ENCODE measurements at places on chromosomes 2 and 18. TPM values are rescaled to one million over a fixed set of nuclear protein-coding genes. Genes with fewer than 3 reads are reported as not detected.

- peak; percentile 78 for DNase-seq
Observed at GRCh38 chr2:27085673-27086089, 891 bp upstream of the KHK start.

DNA sequence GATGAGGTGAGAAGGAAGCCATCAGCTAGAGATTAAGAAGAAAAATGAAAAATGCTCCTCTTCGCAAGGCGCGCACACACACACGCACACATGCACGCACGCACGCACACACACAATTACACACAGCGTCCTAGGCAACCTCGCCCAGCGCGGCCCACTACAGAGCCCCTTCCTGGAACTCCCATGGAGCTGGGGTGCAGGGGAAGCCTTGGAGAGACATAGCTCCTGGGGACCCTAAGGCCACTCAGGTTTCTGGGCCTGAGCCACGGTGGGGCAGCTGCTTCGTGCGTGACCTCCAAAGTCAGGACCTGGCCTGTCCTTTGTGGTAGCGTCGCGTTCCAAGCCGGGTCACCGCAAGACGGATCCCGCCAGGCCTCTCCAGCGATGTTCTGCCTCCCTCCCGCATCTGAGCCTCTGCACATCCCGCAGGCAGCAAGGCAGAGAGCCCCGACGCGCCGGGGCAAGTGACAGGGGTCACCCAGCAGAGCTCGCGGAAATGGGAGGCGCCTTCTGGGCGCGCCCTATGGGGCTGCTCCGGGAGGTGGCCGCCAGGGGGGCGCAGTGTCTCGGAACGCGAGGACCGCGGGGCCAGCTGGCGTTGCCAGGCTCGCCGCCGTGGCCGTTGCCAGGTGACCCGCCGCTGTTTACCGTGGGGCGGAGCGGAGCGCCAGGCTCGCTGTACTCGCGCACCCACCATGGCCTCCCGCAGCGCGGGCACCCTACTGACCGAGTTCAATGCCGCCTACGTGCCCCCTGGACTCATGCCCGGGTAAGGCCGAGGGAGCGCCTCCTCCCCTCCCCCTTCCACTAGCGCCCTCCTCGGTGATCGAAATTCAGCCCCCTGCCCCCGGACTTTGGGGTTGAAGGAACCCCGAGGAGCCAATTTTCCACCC, 79.0 kb downstream of the CIB4 start:
- peak; percentile 52 for DNase-seq

- peak; percentile 92 for DNase-seq
Observed at GRCh38 chr2:237600205-237600846, 9.8 kb upstream of the RAB17 start.

- no peak for DNase-seq
Observed at GRCh38 chr18:31424383-31424988, 23.1 kb upstream of the DSG3 start.

DNA sequence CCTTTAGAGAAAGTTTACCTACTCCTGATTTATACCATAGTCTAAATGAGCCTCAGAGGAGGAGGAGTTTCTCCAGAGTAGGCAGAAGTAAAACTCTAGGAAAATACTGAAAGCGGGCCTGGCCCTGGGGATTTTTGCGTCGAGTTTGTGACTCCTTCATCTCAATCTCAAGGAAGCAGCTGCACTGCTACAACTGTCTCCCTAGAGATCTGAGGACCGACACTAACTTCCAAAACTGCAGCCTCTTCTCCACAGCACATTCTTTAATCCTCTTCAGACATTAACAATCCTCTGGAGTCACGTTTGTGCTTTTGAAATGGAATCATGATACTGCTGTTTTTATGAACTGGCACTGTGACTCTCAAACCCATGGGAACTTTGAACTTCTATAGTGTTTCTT, 281.4 kb downstream of the KCNS3 start:
- DNase-seq, result peak; percentile 56

DNA sequence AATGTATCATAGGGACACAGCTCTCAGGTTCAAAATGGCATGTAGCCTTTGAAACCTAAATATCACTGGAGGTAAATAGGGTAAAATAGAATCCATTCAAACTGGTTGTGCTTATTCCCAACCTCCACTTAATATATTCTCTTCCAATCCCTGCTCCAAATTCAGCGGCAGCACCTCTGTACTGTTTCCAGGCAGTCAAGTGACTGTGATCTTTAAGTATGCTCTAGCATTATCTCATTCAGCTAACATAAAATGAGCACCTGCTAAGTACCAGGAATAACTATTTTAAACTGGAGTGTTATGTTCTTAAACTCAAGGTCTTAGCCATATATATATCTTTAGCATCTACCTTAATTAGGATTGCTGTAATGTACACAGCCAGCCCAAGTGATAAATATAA, 269.2 kb upstream of the SESTD1 start:
- no peak for DNase-seq

GRCh38 chr18:251572-251971, 16.3 kb downstream of the THOC1 start:
- no peak for DNase-seq

The PTPRM gene
- 61.7 TPM for total RNA-seq

DNA sequence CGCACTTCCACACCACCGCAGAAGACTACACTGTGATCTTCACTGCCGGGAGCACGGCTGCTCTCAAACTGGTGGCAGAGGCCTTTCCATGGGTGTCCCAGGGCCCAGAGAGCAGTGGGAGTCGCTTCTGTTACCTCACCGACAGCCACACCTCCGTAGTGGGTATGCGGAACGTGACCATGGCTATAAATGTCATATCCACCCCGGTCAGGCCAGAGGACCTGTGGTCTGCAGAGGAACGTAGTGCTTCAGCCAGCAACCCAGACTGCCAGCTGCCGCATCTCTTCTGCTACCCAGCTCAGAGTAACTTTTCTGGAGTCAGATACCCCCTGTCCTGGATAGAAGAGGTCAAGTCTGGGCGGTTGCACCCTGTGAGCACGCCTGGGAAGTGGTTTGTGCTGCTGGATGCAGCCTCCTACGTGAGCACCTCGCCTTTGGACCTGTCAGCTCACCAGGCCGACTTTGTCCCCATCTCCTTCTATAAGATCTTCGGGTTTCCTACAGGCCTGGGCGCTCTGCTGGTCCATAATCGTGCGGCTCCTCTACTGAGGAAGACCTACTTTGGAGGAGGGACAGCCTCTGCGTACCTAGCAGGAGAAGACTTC, 12.5 kb downstream of the MOCOS start:
- no peak for DNase-seq

DNA sequence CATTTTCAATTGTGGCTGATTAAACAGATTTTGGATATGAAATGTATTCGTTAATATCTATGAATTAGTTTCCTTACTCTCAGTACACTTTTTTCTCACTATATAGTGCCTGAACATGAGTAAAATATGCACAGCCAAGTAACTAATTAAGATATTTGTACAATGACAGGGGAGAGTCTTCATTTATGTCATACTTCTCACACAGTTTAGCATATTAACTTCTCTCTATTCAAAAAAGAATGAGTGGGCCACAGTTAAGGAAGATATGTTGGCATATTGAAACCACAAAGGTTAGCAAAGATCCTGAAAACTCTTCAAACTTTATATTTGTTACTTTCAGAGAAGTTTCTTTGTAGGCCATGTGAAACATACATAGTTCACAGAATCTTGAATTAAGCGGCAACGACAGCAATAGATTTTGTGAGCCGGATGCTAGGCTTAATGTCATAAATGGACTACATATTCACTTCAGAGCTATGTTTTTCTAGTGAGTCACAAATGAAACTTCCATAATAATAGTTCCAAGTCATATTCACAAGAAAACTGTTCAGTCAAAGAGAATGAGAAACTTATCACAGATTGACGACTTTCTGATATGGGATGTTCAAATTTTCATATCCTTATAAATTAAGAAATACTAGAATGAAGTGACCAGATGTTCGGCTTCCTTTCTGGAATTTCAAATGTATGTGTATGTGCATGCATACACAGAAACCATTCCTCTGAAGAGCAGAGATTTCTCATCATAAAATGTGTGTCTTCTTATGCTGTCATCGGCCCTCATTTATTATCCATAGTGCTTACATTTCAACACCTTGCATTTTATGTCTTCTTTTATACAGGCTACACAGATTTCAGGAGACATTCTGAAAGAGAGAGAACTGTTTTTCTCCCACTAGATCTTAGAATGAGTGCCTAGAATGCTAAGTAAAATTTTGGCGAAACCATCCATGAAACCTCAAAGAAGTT, 584.0 kb downstream of the SATB2 start:
- no peak for DNase-seq

The TWIST2 gene
- 13.6 TPM for total RNA-seq

DNA sequence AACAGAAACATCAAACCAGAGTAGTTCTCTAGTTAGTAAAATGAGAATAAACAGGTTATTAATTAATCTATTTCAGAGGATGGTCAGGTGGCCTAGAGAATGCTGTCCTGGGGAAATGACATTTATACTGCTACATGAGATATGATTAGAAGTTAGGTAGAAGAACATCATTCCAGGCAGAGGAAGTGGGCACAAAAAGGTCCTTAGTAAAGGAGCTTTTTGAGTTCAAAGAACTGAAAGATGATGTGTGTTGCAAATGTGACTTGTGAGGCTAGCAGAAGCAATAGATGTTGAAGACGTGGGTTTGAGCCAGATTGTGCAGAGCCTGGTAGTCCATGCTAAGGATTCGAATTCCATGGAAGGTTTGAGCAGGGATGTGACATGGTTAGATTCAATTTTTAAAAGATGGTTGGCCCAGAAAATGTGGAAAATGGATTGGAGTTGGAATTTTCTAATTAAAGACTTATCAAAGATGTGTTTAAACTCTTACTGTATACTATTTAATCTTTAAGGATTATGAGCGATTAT, 34.2 kb downstream of the RAB10 start:
- DNase-seq, result no peak

The OSBPL6 gene
- total RNA-seq, result 3.3 TPM

The FTCDNL1 gene
- 2.6 TPM for total RNA-seq

The CENPA gene
- 4.3 TPM for total RNA-seq

The NTSR2 gene
- not detected for total RNA-seq

- DNase-seq, result no peak
Observed at GRCh38 chr2:68700560-68700959, 34.1 kb upstream of the ARHGAP25 start.

GRCh38 chr18:76126327-76126726, 368.7 kb downstream of the ZNF516 start:
- DNase-seq, result peak; percentile 92

- peak; percentile 81 for DNase-seq
Observed at GRCh38 chr2:98088261-98088660, 1.3 kb downstream of the VWA3B start.

DNA sequence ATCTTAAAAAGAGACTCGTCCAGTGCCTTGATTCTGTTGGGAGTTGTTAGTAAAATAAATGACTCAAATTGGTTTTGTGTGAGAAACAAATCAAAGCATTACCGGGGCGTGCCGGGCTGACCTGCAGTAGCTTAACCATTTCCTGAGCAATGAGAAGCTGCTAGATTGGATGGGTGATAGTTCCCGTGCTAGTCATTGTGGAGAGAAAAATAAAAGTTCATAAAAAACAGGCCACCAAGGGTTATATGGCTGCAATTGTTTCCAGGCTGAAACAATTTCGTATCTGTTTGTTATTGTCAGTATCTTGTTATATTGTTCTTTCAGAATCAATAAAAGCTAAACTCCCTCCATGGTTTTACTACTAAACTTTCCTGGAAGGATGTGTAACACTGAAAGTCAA, 314.4 kb downstream of the MTX2 start:
- peak; percentile 25 for DNase-seq

The LYG2 gene
- not detected for total RNA-seq

GRCh38 chr2:224449212-224450147, 47.6 kb upstream of the FAM124B start:
- DNase-seq, result peak; percentile 41

The RPL31 gene
- total RNA-seq, result 5,883 TPM

The MC5R gene
- 2.9 TPM for total RNA-seq

DNA sequence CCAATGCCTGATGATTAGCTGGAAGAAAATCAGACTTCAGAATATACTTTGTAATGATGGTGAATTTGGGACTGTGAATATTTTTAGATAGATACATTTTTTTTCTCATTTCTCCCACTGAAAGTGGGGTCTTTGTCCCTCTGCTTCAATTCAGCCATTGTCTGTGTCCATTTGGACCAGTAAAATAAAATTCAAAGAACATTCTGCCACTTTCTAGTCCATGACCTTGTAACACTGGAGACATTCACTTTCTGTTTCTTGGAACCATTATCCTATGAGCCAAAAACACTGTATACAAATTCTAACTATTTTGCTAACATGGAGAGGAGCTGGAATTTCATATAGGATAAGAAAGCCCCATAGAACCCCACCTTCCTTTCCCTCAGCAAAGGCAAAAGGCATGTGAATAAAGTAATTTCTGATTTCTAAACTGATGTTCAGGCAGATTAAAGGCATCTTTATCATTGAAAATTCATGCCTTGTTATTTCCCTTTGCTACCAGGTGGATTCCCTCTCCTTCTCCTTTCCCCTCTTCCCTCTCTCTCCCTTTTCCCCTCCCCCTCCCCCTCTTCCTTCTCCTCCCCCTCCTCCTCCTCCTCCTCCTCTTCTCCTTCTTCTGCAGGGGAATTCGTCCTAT, 2010.4 kb upstream of the LRRTM1 start:
- no peak for DNase-seq

The DCDC2C gene
- 0.18 TPM for total RNA-seq

DNA sequence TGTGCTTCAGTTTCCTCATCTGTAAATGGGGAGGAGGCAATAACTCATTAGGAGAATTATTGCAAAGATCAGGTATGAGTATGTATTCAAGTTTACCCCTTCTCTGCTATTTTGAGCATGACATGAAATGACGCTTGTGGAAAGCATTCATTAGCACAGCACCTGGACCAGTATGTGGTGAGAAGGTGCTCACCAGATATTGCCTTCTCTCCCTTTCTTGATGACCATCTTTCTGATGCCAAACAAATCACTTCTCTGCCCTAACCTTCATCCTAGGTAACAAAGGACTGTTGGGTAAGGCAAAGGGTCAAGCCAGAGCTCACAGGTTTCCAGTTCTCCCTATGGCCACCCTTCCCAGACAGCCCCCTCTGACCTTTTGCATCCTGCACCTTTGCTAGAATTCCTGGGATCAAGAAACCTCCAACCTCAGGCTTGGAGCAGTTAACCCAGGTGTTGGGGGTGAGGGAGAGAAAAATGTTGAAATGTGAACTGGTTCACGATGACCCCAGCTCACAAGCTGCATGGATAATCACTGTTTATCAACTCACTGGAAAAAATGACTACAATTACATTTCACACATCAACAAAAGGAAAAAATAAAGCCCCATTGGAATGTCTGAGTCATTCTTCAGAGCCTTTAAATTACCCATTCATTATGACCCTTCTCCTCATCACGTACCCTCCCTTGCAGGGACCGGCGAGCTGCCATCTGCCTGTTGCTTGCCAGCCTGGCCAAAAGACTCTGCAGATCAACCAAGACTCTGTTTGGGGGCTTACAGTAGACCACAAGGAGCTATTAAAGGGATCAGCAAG, 41.6 kb downstream of the LBH start:
- DNase-seq, result no peak

GRCh38 chr2:80102026-80102425, 202.5 kb downstream of the LRRTM1 start:
- DNase-seq, result no peak

All from muscle of leg (tissue), 16 donors.